ENCODE measurements at places on chromosomes 16 and 17.

DNA sequence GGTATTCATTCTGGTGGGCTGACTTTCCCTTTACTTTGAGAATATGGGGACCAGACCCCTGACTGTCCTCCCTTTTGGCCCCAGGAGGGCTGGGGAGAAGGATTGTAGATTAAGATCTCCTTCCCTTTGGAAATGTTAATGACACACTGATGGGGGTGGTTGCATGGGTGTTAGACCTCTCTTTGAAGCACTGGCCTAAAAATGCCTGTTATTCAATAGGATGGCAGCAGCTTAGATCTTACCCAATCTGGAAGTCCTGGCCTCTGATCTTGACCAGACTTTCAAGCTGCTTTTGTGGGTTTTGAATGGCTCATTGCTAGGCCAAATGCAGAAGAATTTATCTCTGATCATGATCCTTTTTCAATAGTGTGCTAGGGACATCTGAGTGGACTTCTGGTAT lies 25.7 kb downstream of the MAP3K3 start:
- no peak for DNase-seq

DNA sequence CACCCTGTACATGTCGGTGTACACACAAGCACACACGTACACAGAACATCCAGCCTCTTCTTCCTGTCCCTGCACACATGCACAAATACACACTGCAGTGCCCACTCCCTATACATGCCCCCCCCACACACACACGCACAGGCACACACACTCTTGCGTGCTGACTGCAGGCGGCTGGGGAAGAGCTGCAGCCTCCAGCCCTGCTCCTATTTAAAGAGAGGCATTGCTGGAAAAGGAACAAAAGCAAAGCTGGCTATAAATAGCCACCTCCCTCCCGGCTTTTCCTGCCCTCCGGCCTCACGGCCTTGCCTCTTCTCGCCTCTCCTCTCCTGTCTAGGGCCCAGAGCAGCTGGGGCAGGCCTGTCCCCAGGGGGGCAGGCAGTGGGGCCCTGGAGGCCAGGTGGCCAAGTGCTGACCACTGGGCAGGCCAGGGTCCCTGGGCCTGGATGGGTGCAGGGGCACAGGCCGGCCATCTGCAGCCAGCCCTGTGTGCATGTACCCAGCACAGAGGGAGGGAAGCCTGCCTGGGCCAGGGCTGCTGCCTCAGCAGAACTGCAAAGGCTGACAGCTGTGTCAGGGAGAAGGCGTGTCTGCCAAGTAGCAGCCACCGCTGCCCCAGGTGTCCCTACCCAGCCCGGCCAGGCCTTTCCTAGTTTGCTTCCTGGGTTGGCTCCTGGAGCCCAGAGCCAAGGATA lies 25.4 kb downstream of the RTN4RL1 start:
- DNase-seq = no peak

- no peak for DNase-seq
Measured at GRCh38 chr16:78664811-78665772, 565.6 kb downstream of the WWOX start.

DNA sequence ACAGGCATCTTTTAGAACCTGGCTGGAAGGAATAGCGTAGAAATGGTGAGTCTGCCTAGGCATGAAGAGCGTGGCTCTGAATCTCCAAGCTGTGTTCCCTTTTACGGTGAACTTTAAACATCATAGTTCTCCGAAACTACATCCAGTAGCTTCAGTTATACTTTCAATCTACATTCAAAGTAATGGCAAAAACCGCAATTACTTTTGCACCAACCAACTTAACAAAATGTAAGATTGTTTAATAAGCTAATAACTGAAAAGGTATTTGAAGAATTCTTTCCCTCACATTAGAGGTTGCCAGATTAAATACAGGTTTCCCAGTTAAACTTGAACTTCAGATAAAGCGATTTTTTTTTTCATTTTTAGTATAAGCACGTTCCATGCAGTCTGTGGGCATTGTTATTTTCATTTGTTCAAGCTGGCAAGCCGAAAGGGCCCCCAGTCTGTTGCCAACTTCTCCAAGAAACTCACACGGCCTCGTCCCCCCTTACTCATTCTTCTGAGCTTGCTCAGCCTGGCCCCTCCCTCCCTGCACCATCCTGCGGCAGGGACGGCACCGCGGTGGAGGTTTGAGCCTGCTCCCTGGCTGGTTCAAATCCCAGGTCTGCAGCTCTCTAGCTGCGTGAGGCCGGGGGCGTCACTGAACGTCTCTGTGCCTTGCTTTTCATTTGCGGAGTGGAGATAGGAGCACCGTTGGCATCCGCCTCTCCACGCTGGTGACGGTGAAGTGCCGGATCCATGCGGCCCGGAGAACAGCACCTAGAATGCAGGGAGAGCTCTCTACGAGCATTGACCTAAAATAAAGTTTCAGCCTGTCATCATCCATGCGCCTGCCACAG lies 3.5 kb upstream of the MTHFSD start:
- no peak for DNase-seq

- no peak for DNase-seq
Measured at GRCh38 chr16:72897707-72898106, 150.2 kb downstream of the ZFHX3 start.

- DNase-seq = no peak
Measured at GRCh38 chr17:80968602-80969029, 23.0 kb upstream of the CHMP6 start.

DNA sequence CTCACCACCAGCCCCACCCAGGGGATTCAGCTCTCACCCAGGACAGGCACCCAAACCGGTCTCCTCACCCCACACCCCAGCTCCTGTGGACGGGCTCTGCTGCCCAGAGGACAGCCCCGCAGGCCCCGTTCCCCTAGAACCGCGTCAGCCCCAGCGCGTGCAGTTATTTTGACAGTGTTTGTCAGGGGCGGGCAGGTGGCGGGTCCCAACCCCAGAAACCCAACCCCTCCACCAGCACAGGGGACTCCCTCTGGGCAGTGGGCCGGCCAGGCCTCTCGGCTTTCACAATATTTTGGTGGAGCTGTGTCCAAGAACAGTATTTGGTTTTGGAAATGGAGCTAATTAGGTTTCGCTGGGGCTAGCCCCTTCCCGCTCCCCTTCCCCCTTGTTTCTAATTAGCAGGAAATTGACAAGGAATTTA lies 44.8 kb downstream of the BAHCC1 start:
- DNase-seq = no peak

GRCh38 chr17:57605675-57606105 lies 139.4 kb downstream of the CCDC182 start:
- no peak for DNase-seq

- peak; percentile 92 for DNase-seq
Measured at GRCh38 chr17:7843536-7844291, 9.7 kb downstream of the KDM6B start.

DNA sequence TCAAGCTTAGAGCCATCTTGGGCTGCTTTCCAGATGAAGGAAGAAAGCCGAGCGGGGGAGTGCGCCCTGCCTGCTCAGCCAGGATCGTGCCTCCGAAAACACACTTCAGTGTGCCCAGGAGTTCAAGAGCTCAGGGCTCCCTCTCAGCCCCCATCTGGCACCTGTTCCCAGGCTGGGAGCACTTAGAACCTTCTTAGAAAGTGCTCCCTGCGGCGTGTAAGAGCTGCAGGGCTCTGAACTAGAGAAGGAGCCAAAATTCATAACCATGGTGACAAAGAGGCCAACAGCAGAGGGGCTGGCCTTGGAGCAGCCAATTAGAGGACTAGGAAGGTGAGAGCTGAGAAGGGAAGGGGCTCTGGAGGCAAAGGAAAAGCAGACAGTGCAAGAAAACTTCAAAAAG lies 59.0 kb upstream of the TNRC6C start:
- DNase-seq = no peak

- no peak for DNase-seq
Measured at GRCh38 chr16:5062051-5062450, 3.7 kb downstream of the C16orf89 start.

GRCh38 chr17:64491034-64491860 lies 5.6 kb downstream of the POLG2 start:
- peak; percentile 52 for DNase-seq

DNA sequence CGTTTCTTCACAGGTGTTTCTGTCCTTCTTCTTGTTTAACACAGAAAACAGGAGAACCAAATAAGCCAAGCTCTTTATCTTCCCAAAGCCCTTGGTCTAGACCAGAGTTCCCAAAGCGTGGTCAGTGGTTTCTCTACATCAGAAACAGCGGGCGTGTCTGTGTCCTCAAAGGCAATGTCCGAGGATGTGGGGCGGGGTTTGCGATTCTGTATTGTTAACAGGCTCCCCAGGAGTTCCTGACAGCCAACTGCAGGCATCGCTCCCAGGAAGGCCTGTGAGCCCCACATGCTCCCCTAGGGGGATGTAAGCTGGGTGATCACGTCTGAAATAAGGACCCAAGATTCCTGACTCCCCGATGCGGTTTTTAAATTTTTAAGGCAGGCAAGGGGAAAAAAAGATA lies 28.4 kb upstream of the SLC25A19 start:
- DNase-seq = no peak

- no peak for DNase-seq
Measured at GRCh38 chr17:40307740-40308239, 1.2 kb upstream of the RARA start.

- no peak for DNase-seq
Measured at GRCh38 chr17:44112284-44113280, 10.9 kb downstream of the HDAC5 start.

DNA sequence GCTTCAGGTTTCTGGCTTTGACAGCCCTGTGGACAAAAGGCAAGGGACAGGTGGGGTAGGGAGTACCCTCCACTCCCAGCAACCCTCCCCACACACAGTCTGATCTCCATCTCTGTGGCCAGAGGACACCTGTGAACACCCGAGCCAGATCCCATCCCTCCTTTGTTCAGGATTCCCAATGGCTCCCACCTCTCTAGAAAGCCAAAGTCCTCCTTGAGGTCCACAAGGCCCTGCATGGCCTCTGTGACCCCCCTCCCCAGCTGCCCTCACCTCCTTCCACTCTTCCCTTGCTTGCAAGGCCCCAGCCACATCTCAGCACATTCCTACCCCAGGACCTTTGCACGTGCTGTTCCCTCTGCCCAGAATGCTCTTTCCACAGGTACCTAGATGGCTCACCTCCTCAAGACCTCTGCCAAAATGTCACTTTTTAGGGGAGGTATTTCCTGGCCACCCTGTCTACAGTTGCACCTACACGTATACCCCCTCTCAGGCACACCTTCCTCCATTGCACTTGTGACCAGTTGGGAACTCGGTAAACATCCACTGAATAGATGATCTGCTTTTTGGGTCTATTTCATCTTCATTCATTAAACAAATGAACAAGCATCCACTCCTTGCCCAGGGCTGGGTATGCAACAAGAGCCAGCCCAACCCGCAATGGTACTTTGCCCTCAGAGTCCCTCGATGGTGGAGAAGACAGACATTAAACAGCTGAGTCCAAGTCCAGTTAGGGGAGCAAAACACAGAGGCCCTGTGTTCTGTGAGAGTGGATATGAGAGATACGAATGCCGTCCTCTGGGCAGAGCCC lies 107.0 kb downstream of the CRLF3 start:
- no peak for DNase-seq

DNA sequence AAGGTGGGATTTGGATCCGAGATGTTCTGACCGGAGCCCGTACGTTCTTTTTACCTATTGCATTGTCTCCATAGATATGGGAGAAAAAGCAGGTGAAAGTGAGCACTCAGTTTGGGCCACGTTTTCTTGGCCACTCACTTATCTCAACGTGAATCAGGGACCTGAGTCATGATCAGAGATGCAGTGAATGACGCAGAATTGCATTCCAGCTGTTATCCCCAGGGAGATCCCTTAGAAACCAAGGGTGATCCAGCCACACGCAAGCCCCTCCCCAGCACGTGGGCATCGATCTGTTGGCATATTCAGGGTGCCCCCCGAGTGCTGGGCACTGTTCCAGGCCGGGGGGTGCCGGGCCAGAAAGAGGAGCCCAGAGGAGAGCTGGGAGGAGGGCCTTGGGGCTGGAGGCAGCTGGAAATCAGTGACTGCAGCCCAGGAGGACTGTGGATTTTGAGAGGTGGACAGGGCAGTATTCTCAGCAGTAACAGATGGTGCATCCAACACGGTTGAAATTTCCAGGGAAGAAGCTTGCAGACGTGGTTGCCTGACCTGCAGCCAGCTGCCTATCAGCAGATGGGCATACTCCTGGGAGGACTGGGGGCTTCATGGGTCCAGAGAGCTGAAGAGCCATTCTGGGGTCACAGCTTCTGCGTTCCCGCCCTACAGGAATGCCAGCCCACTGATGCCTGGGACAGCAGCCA lies 87.2 kb upstream of the CACNG5 start:
- DNase-seq = no peak

DNA sequence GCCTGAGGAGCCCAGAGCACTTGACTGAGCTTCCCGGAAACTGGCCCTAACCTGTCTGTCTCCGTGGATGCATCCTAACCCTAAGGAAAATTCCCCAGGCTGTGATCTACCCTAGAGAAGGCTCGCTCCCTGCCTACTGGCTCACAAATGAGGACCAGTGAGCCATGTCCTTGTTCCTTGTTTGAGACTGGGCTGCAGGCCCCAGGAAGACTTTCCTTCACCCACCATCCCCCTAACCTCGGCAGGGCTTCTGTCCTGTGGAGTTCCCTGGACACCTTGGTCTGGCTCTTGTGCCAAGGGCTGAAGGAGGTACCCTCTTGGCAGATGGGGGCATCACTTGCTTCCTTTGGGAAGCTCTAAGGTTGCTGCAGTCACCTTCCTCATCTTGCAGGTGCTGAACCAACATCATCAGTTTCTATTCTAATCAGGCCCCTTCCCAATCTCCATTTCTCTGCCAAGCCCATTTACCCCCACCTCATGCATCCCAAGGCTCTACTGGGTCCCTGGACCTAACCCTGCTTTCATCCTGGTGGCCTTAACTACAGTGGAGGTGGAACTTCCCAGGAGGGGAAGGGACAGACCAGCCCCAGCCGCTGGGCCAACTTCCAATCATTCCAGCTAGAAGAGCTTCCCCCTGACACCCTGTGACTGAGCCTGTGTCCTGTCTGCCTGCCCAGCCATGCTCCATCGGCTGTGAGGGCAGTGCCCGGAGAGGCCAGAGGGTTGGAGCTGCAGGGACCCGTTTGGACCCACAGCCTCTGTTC lies 12.4 kb downstream of the RNF40 start:
- DNase-seq = no peak

- DNase-seq = no peak
Measured at GRCh38 chr16:9372934-9373890, 281.8 kb downstream of the HAPSTR1 start.

DNA sequence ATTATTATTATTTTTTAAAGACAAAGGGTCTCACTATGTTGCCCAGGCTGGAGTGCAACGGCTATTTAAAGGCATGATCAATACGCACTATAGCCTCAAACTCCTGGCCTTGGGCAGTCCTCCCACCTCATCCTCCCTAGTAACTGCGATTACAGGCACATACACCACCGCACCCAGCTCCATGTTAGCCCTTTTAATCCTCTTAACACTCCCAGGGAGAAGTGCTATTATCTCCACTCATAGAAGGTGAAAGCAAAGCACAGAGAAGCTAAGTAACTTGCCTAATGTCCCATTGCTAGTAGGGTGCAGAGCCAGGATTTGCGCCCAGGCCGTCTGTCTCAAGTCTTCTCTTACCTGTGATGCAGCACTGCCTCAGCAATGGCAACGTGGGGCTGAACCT lies 5.0 kb downstream of the HAS3 start:
- DNase-seq = no peak

GRCh38 chr16:67388191-67388590 lies 5.1 kb downstream of the TPPP3 start:
- no peak for DNase-seq

GRCh38 chr17:44663095-44663494 lies 6.8 kb downstream of the MEIOC start:
- no peak for DNase-seq
